ENCODE measurements at places on chromosomes 16 and 17.

DNA sequence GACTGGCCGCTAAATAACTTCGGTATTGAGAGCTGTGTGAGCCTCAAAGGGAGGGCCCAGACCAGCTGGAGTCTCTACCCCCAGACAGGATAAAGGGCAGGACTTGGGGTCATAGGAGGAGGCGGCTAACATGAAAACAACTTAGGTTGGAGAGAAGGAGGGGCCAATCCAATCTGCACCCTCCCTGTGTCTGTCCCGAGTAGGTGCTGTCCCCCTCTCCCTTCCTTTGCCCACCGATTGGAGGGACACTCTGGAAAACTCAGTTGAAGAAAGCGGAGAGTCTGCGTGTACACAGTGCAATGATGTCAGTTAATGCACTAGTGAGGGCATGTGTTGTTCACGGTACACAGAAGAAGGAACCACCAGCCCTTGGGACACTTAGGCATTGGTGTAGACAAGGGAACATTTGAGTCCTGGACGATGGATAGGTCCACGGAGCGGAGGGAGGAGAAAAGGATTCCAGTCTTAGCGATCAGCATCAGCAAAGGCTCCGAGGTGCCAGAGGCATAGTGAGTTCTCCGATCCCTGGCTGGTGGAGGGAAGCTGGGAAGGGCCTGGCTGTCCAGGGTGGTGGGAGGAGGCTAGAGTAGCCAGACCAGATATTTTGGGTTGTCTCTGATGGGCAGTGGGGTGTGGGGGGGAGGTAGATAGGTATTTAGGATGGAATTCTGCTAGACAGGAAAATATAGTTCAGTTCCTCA, 761 bp downstream of the NOL3 start:
- DNase-seq, result peak; percentile 57
- H3K4me1 ChIP-seq, result peaks cover 41% of the 10 kb centered on the region
- H3K27ac ChIP-seq, result peak overlapping the region; percentile 95
- no peaks in the 10 kb centered on the region for H3K27me3 ChIP-seq
- no peaks in the 10 kb centered on the region for H3K36me3 ChIP-seq
- peak overlapping the region; percentile 40 for H3K4me3 ChIP-seq

DNA sequence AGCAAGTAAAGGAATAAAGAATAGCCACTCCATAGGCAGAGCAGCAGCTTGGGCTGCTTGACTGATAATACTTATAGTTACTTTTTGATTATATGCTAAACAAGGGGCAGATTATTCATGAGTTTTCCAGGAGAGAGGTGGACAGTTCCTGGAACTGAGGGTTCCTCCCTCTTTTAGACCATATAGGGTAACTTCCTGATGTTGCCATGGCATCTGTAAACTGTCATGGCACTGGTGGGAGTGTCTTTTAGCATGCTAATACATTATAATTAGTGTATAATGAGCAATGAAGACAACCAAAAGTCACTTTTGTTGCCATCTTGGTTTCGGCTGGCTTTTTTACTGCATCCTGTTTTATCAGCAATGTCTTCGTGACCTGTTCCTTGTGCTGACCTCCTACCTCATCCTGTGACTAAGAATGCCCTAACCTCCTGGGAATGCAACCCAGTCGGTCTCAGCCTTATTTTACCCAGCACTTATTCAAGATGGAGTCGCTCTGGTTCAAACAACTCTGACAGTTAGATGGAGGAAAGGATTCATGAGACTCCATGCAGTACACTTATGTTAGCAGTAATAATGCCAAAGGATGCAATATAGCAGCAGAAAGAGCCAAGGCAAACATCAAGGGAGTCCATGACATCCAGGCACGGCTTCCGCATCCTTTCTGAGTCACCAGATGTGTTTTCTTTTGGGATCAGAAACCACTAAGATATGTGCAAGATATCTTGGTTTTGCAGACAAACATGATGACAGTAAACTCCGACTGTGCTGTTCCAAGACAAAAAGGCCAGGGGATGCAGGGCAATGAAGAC, 55.8 kb upstream of the B4GALNT2 start:
- no peaks in the 10 kb centered on the region for H3K27me3 ChIP-seq
- no peaks in the 10 kb centered on the region for H3K4me1 ChIP-seq
- DNase-seq, result no peak
- no peak overlapping the region for H3K27ac ChIP-seq

GRCh38 chr16:71467810-71468209, 5.8 kb upstream of the ZNF23 start:
- H3K4me1 ChIP-seq, result no peaks in the 10 kb centered on the region
- peak; percentile 17 for DNase-seq
- no peaks in the 10 kb centered on the region for H3K27me3 ChIP-seq

DNA sequence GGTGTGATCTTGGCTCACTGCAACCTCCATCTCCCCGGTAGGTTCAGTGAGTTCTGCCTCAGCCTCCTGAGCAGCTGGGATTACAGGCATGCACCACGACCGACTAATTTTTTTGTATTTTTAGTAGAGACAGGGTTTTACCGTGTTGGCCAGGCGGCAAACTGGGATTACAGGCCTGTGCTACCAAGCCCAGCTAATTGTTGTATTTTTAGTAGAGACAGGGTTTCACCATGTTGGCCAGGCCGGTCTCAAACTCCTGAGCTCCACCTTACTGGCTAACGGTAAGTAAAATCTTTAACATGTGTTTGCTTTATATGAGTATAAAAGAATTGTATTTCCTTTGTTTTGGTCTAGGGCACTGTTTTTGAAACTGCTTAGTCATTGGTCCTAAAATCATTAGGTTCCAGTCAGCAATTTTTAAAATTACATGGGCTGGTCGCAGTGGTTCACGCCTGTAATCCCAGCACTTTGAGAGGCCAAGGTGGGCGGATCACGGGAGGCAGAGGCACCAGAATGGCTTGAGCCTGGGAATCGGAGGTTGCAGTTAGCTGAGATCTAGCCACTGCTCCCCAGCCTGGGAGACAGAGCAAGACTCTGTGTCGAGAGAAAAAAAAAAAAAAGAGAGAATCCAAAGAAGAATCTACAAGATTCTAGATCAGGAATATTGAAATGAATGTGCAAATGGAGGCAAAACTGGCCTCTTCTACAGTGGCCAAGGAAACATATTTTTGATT, 3.6 kb downstream of the FLYWCH1 start:
- no peaks in the 10 kb centered on the region for H3K27me3 ChIP-seq
- peaks cover 28% of the 10 kb centered on the region for H3K36me3 ChIP-seq
- no peak overlapping the region for H3K4me3 ChIP-seq
- DNase-seq, result no peak
- peaks cover 22% of the 10 kb centered on the region for H3K4me1 ChIP-seq

GRCh38 chr17:79676796-79677195, 53.9 kb upstream of the ENPP7 start:
- H3K27ac ChIP-seq, result no peak overlapping the region
- H3K27me3 ChIP-seq, result no peaks in the 10 kb centered on the region
- no peak overlapping the region for H3K4me3 ChIP-seq
- H3K36me3 ChIP-seq, result no peaks in the 10 kb centered on the region
- no peak for DNase-seq

- no peaks in the 10 kb centered on the region for H3K4me1 ChIP-seq
- no peaks in the 10 kb centered on the region for H3K27me3 ChIP-seq
- no peak overlapping the region for H3K4me3 ChIP-seq
- no peak overlapping the region for H3K27ac ChIP-seq
These were observed 132.3 kb upstream of the RPL38 start for GRCh38 chr17:74070998-74071679.

DNA sequence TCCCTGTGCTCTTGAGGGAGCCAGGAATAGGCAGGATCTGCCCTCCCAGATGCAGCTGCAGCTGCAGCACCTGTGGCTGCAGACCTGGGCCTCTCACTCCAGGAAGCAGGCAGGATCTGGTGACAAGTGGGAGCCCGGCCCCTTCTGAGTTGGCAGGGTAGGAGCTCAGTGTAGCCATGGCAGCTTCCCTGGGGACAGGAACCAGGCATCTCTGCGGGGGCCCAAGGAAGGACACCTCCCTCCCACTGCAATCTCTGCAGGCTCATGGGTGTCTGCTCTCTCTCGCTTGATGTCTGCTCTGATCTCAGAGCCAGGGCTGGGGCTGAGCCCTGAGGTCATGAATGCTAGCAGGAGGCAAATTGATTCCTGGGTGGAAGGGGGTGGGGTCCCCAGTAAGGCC, 592.5 kb upstream of the CA10 start:
- DNase-seq, result no peak
- H3K4me1 ChIP-seq, result no peaks in the 10 kb centered on the region
- H3K36me3 ChIP-seq, result no peaks in the 10 kb centered on the region

DNA sequence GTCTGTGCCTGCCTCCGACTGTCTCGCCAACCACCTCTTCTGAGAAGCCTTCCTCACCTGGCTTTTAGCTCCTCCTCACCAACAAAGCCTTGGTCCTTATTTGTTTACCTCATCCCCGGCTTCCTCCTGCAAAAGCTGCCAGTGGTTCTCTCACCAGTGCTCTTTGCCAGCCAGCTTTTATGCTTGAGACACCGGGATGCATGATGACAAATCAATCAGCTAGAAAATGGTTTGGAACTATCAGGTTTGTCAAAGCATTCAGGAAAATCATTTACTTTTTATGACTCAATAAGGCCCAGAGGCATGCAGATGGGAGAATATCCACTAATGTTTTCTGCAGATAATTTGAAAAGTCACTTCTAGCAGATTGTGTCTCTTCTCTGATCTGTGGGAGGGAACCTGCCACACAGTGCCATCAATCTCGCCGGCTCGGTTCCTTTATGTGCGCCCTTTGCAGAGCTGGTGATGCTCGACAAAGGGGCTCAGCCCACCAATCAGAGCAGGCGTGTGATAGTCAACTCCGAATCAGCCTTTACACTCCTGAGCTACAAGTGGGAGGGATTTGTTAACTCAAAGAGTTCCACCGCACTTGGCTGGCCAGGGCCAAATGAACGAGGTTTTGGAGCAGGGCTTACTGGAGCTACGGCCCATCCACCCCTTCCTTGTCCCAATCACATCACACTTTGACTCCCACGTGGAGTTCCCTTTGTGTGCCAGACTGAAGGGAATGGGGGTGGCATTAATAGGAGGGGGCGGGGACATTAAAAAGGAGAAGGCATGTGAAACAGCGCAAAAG, 85.8 kb downstream of the MRC2 start:
- no peaks in the 10 kb centered on the region for H3K27me3 ChIP-seq
- DNase-seq, result peak; percentile 23
- no peak overlapping the region for H3K4me3 ChIP-seq
- no peaks in the 10 kb centered on the region for H3K36me3 ChIP-seq
- H3K4me1 ChIP-seq, result no peaks in the 10 kb centered on the region

- no peak overlapping the region for H3K27ac ChIP-seq
- H3K36me3 ChIP-seq, result no peaks in the 10 kb centered on the region
- H3K4me1 ChIP-seq, result no peaks in the 10 kb centered on the region
- no peaks in the 10 kb centered on the region for H3K27me3 ChIP-seq
- no peak for DNase-seq
These were observed 318.9 kb downstream of the HS3ST3B1 start for GRCh38 chr17:14619821-14620220.

GRCh38 chr17:63446753-63447470, 806 bp upstream of the CYB561 start:
- peaks cover 14% of the 10 kb centered on the region for H3K4me1 ChIP-seq
- no peaks in the 10 kb centered on the region for H3K27me3 ChIP-seq
- H3K27ac ChIP-seq, result no peak overlapping the region
- H3K4me3 ChIP-seq, result no peak overlapping the region

- H3K27ac ChIP-seq, result no peak overlapping the region
- H3K4me3 ChIP-seq, result no peak overlapping the region
- H3K36me3 ChIP-seq, result peaks cover 28% of the 10 kb centered on the region
- H3K4me1 ChIP-seq, result peaks cover 11% of the 10 kb centered on the region
- H3K27me3 ChIP-seq, result no peaks in the 10 kb centered on the region
These were observed 29.7 kb upstream of the LGALS9 start for GRCh38 chr17:27601069-27601974.

- H3K4me3 ChIP-seq, result no peak overlapping the region
- no peaks in the 10 kb centered on the region for H3K36me3 ChIP-seq
- no peak for DNase-seq
- H3K27ac ChIP-seq, result no peak overlapping the region
These were observed 212.2 kb downstream of the AATF start for GRCh38 chr17:37160944-37161343.

DNA sequence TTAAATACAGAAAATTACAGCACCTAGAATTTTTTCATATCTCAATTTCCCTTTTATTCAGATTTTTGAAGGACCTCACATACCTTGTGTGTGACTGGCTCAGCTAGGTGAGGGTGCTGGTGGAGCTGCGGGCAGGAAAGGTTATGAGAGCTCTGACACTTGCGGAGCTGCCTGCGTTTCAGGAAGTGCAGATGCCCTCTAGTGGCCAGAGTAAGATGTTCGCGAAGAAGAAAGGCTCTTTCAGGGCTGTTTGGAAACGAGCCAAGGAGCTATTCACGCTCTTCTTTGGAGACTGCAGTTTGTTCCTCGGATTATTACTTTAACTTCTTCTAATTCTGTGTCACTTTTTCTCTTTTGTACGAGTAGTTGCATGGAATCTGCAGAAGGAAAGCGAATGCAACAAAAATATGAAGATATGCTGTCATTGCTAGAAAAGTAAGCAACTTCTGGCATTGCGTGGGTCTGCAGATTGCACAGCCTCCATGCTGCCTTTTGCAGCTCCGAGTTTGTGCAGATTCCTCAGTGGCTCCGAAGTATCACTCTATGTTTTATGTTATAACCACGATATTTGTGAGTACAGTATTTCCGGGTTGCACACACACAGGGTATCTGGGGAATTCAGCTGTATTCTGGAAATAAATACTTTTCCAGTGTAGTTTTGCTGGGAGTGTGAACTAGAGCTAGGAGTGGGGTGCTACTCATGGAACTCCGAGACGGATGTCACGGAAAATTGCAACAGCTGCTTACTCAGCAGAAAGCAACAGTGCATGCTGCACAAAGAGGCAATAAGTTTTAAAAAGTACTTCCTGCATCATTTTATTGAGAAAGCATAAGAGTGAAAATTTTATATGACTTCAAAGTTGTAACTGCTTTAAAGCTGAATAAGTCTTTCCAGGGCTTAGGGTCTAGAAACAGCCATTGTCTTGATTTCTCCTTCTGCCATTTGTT, 46.3 kb downstream of the DNAH9 start:
- no peaks in the 10 kb centered on the region for H3K36me3 ChIP-seq
- H3K4me3 ChIP-seq, result no peak overlapping the region
- DNase-seq, result peak; percentile 75
- no peaks in the 10 kb centered on the region for H3K4me1 ChIP-seq

DNA sequence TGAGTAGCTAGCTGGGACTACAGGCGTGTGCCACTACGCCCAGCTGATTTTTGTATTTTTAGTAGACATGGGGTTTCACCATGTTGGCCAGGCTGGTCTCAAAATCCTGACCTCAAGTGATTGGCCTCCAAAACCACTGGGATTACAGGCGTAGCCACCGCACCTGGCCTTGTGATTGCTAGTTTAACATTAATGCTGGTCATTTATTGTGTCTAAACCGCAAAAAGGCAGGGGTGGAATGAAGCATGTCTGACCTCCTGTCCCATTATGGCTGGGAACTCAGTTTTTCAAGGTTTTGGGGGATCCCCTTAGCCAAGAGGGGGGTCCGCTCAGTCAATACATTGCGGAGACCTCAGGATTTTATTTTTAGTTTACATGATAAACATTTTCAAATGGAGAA, 10.7 kb upstream of the CNGB1 start:
- H3K27me3 ChIP-seq, result no peaks in the 10 kb centered on the region
- no peak overlapping the region for H3K27ac ChIP-seq
- no peak for DNase-seq
- H3K4me1 ChIP-seq, result peaks cover 6% of the 10 kb centered on the region
